ENCODE measurements at places on chromosomes 12 and 14.

GRCh38 chr12:4276524-4277204 lies 3.1 kb downstream of the CCND2 start:
- peak overlapping the region; percentile 78 for H3K4me3 ChIP-seq
- no peaks in the 10 kb centered on the region for H3K27me3 ChIP-seq
- H3K27ac ChIP-seq, result peak overlapping the region; percentile 96
- peaks cover 45% of the 10 kb centered on the region for H3K36me3 ChIP-seq
- peak; percentile 95 for DNase-seq

DNA sequence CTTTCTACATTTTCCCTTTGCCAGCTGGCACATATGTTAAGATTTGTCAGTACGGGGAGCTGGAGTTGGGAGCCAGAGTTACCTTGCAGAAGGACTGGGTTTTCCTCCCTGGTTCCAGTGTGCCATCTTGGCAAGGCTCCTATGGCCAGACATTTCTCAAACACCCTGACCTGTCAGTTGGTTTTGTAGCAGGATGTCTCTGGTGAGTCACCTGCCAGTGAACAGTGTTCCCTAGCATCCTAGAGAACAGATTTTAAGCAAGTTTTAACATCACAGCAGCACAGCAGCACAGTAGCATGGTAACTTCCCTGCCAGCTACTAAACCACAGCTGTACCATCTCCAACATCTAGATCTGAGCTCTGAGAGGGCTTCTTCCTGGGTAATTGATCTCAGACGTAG lies 26.2 kb upstream of the KTN1 start:
- no peaks in the 10 kb centered on the region for H3K36me3 ChIP-seq
- DNase-seq, result no peak
- no peak overlapping the region for H3K4me3 ChIP-seq
- no peak overlapping the region for H3K27ac ChIP-seq
- no peaks in the 10 kb centered on the region for H3K27me3 ChIP-seq

GRCh38 chr12:75834591-75834990 lies 197.0 kb downstream of the PHLDA1 start:
- no peak overlapping the region for H3K27ac ChIP-seq
- H3K4me3 ChIP-seq, result no peak overlapping the region
- no peaks in the 10 kb centered on the region for H3K4me1 ChIP-seq
- H3K36me3 ChIP-seq, result no peaks in the 10 kb centered on the region

- DNase-seq, result no peak
- H3K27me3 ChIP-seq, result no peaks in the 10 kb centered on the region
- H3K4me1 ChIP-seq, result no peaks in the 10 kb centered on the region
- no peak overlapping the region for H3K27ac ChIP-seq
Observed at GRCh38 chr12:48334808-48335207, 15.9 kb downstream of the ZNF641 start.

DNA sequence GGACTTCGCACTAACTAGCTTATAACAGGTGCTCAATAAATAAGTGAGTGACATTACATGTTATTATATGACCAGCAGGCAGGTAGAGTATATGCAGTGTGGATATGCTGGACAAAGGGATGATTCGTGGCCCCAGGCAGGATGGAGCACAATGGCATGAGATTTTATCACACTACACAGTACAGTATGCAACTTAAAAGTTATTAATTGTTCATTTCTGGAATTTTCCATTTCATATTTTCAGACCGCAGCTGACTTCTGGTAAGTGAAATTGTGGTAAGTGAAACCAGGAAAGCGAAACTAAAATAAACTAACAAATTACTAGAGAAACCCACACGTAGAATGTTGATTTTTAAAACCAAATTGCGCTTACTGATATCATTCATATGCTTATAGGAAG lies 3.3 kb downstream of the PARP11 start:
- H3K27ac ChIP-seq, result no peak overlapping the region
- peaks cover 13% of the 10 kb centered on the region for H3K4me1 ChIP-seq
- H3K36me3 ChIP-seq, result no peaks in the 10 kb centered on the region
- no peaks in the 10 kb centered on the region for H3K27me3 ChIP-seq
- H3K4me3 ChIP-seq, result peak overlapping the region; percentile 23
- DNase-seq, result no peak

- no peak for DNase-seq
- peak overlapping the region; percentile 26 for H3K27ac ChIP-seq
- no peak overlapping the region for H3K4me3 ChIP-seq
- H3K4me1 ChIP-seq, result peaks cover 6% of the 10 kb centered on the region
- no peaks in the 10 kb centered on the region for H3K27me3 ChIP-seq
Observed at GRCh38 chr12:79424109-79424721, 266.5 kb downstream of the PAWR start.

DNA sequence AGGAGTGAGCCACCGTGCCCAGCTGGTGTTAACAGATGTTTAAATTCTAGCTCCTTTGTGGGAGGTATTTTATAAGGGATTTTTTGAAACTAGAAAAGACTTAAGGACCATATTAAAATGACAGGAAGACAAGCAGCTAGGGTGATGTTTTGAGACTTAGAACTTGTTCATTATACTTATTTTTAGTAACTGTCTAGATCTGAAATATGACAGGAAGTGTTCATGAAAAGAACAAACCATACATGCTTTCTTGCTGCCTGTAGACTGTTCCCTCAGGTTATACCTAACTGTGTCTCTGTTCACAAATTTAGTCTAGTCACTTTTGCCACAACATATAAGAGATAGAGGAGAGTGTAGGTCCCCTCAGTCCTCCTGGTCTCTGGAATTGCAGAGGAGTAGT lies 36.9 kb upstream of the KCNH3 start:
- H3K4me3 ChIP-seq, result no peak overlapping the region
- H3K4me1 ChIP-seq, result no peaks in the 10 kb centered on the region
- H3K36me3 ChIP-seq, result peaks cover 2% of the 10 kb centered on the region
- H3K27me3 ChIP-seq, result no peaks in the 10 kb centered on the region

- H3K27ac ChIP-seq, result peak overlapping the region; percentile 91
- peak; percentile 79 for DNase-seq
- H3K4me1 ChIP-seq, result peaks cover 28% of the 10 kb centered on the region
- H3K27me3 ChIP-seq, result no peaks in the 10 kb centered on the region
- H3K36me3 ChIP-seq, result no peaks in the 10 kb centered on the region
- H3K4me3 ChIP-seq, result no peak overlapping the region
Observed at GRCh38 chr12:124734224-124734788, 129.4 kb downstream of the SCARB1 start.

DNA sequence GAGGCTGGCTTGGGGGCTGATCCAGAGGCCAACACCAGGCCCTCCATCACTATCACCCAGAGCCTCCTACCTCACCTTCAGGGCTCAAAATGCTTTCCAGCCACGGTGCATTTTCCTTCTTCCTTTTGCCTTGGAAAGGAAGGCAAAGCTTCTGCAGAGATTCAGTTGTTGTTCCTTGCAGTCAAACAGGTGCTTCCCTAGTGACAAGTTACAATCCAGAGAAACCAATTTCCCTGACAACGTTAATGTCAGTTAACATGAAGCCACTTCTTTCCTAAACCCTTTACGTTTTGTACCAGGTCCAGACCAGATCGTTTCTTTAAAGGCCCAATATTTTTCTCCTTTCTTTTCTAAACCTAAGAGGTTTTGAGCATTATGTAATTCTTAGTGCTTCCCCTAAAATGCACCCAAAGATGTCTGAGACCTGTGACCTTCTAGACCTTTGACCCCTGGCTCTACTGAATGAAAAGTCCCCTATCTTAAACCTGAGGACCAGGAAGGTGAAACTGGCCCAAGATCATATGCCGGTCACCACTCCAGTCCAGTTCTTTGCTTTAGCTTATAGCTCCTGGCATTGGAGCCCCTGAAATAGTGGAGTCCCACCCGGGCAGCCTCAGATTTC lies 211.5 kb downstream of the SLC41A2 start:
- H3K4me1 ChIP-seq, result no peaks in the 10 kb centered on the region
- no peaks in the 10 kb centered on the region for H3K36me3 ChIP-seq
- no peak overlapping the region for H3K27ac ChIP-seq
- DNase-seq, result peak; percentile 15
- H3K27me3 ChIP-seq, result no peaks in the 10 kb centered on the region

DNA sequence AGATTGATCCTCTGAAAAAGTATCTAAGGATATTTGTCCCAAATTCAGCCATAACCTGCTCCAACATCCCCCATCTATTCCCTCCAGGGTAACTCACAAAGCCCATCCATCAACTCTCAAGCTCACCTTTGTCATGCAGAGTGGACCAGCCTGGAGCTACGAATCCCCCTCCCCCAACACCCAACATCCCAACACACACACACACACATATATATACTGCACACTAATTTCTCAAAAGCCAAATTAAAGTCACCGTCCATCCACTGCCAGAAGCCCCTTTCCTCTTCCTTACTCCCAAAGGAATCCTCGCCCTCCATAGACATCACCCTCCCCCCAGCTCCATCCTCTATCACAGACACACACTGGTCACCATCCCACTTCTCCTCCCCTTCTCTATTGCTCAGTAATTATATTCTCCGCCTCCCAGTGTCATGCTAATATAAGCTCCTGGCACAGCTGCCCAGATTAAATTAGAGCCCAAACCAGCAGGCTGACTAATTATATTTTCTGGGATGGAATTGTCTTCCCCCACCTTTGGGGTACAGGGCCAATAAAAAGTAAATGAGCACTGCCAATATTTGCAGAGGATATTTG lies 13.5 kb upstream of the TESPA1 start:
- DNase-seq, result no peak
- no peaks in the 10 kb centered on the region for H3K27me3 ChIP-seq
- H3K36me3 ChIP-seq, result no peaks in the 10 kb centered on the region
- no peaks in the 10 kb centered on the region for H3K4me1 ChIP-seq
- no peak overlapping the region for H3K4me3 ChIP-seq
- no peak overlapping the region for H3K27ac ChIP-seq

DNA sequence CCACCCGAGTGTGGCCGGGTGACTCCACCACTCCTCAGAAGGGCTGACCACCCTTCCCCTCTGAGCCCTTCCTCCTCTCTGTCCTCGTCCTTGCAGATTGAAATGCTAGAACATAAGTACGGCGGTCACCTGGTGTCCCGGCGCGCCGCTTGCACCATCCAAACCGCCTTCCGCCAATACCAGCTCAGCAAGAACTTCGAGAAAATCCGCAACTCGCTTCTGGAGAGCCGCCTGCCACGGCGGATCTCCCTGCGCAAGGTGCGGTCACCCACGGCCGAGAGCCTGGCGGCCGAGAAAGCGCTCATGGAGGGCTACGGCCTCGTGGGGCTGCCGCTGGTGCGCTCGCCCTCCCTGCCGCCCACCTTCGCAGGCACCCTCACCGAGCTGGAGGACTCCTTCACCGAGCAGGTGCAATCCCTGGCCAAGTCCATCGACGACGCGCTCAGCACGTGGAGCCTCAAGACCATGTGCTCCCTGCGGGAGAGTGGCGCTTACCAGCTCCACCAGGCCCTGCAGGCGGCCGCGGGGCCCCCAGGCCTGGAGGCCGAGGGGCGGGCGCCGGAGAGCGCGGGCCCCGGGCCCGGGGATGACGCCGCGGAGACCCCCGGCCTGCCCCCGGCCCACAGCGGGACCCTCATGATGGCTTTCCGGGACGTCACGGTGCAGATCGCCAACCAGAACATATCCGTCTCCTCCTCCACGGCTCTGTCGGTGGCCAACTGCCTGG lies 71.8 kb downstream of the IQSEC3 start:
- no peaks in the 10 kb centered on the region for H3K36me3 ChIP-seq
- H3K4me3 ChIP-seq, result peak overlapping the region; percentile 59
- no peaks in the 10 kb centered on the region for H3K4me1 ChIP-seq
- H3K27me3 ChIP-seq, result no peaks in the 10 kb centered on the region
- DNase-seq, result no peak
- H3K27ac ChIP-seq, result no peak overlapping the region

GRCh38 chr14:96681829-96682228 lies 115.4 kb upstream of the VRK1 start:
- no peak for DNase-seq
- H3K27me3 ChIP-seq, result no peaks in the 10 kb centered on the region
- no peaks in the 10 kb centered on the region for H3K36me3 ChIP-seq

GRCh38 chr12:67333649-67334048 lies 64.5 kb downstream of the CAND1 start:
- no peak for DNase-seq
- H3K4me1 ChIP-seq, result no peaks in the 10 kb centered on the region
- H3K36me3 ChIP-seq, result no peaks in the 10 kb centered on the region
- H3K4me3 ChIP-seq, result no peak overlapping the region
- no peaks in the 10 kb centered on the region for H3K27me3 ChIP-seq

DNA sequence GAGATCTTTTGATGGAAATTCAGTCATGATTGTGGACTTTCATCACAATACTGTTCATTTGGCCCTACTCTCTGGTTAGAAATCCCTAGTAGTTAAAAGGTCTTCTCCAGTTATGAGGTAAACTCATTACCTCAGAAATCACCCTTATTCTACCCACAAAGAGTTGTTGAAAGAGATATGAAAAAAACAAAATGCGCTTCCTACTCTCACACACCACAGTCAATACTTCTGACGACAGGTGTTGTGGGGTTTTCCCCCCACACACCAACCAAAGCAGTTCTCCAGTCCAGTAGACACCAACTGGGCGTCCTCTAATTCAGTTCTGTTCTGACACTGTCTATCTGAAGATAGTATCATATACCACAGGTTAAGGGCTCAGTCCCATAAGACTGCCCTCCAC lies 54.9 kb downstream of the TRMT5 start:
- no peaks in the 10 kb centered on the region for H3K27me3 ChIP-seq
- no peak overlapping the region for H3K27ac ChIP-seq
- no peaks in the 10 kb centered on the region for H3K36me3 ChIP-seq
- no peaks in the 10 kb centered on the region for H3K4me1 ChIP-seq

GRCh38 chr12:25025260-25025659 lies 76.4 kb upstream of the BCAT1 start:
- no peaks in the 10 kb centered on the region for H3K36me3 ChIP-seq
- DNase-seq, result no peak
- H3K4me1 ChIP-seq, result no peaks in the 10 kb centered on the region
- H3K4me3 ChIP-seq, result no peak overlapping the region
- H3K27ac ChIP-seq, result no peak overlapping the region

DNA sequence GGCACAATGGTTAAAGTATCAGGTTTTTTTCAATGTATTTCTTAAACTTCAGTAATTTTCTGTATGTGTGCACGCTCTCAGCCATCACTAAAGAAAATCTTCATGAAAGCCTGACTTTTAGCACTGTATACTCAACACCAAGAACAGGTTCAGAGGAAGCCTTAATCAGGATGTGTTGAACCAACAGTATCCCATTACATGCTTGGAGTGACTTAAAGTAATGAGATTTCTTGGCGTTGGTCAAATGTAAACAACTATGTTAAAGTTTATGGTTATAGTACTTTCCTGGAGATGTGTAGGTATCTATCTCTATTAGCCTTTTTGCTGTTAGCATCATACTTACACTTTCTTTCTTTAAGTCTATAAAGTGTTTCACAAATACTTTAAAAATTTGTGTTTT lies 335.0 kb downstream of the CCER1 start:
- DNase-seq, result no peak
- H3K27ac ChIP-seq, result no peak overlapping the region
- H3K4me1 ChIP-seq, result no peaks in the 10 kb centered on the region
- H3K27me3 ChIP-seq, result no peaks in the 10 kb centered on the region
- H3K4me3 ChIP-seq, result no peak overlapping the region

GRCh38 chr14:36768638-36769337 lies 107.1 kb downstream of the PAX9 start:
- no peaks in the 10 kb centered on the region for H3K4me1 ChIP-seq
- no peaks in the 10 kb centered on the region for H3K27me3 ChIP-seq
- H3K36me3 ChIP-seq, result no peaks in the 10 kb centered on the region
- no peak overlapping the region for H3K27ac ChIP-seq
- no peak overlapping the region for H3K4me3 ChIP-seq
- DNase-seq, result no peak

Data from ascending aorta (tissue), 2 donors.